Fibroblast of skin of back (primary cell): ENCODE measurements at places on chromosomes 5 and 9.

- no peak for DNase-seq
Observed at GRCh38 chr9:105673850-105674387, 11.7 kb downstream of the TAL2 start.

DNA sequence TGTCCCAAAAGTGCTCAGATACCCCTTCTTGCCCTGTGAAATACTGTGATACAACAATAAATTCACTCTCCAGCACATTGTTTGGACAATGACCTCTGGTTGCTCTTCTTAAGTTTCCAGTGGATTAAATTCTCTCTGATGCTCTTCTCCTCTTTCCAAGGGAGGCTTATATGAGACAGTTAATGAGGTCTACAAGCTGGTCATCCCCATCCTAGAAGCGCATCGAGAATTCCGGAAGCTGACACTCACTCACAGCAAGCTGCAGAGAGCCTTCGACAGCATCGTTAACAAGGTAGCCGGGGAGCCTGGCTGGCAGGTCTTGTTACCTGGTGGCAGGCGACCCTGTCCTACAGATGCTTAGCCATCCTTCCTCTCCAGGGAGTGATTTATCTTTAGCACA is 226.5 kb downstream of the DOCK8 start:
- DNase-seq, result no peak

DNA sequence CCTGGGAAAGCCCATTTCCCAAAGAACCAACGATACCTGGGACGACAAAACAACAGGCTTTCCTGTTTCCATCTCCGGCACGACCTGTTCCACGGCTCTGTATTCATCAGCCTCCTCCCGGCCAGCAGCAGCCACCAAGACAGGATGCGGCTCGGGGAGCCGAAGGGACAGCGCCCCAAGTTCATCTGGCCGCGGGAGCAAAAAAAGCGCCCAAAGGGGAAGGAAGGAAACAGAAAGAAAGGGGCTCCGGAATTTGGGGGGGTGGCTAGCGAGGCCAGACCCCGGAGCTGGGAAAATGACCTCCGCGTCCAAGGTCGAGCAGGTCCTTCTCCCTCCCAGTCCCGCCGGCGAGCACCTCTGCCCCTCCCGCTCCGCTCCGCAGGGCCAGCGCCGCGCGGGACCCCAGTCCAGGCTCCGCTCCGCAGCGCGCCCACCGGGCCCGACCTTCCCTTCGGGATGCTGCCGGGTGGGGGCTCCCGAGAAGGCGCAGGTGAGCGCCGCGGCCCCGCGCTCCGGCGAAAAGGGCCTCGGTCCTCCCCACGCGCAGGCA is 608 bp downstream of the ELOVL7 start:
- DNase-seq, result no peak

- no peak for DNase-seq
Observed at GRCh38 chr5:36943584-36943983, 67.0 kb downstream of the NIPBL start.

DNA sequence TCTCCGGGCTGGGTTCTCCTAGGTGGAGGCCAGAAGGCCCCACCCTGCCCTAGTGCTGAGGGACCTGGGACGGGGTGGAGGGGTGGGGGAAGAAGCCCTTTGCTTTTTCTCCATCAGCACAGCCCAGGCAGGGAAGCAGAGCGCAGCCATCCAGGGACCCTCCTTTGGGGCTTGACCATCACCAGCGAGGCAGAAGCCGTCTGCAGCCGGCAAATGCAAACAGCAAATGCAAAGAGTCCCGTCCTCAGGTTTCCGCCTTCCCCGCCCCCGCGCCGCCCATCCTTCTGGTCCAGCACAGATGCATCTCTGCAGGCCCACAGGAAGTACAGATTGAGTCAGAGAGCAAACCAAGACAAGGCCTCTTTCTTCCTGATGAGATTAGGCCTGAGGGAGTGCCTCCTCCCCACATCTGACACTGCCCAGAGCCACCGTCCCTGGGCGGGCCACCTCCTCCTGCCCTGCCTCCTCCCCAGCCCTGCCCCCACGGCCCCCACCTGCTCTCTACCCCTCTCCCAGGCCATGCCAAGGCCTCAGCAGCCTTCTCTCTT is 23.4 kb downstream of the CORO2A start:
- DNase-seq, result peak; percentile 18

GRCh38 chr5:61625681-61626621 is 293.9 kb downstream of the ZSWIM6 start:
- DNase-seq, result peak; percentile 57

DNA sequence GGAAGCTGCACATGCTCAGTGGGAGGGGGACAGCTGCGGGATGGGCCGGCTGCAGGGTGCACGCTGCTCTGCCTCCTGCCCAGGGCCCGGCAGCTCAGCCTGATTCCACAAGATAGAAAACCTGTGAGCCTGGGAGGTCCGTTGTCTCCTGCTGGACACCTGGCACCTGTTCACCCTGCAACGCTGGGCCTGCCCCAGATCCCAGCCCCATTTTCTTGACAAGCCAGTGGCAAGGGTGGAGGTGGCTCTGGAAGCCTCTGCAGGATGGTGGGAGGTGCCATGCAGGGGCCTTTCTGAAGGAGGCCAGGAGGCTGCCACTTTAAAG is 68.1 kb upstream of the RNF130 start:
- no peak for DNase-seq

- no peak for DNase-seq
Observed at GRCh38 chr9:113785334-113785733, 90.8 kb upstream of the ZNF618 start.

- DNase-seq, result no peak
Observed at GRCh38 chr5:2841208-2841607, 89.7 kb upstream of the IRX2 start.

DNA sequence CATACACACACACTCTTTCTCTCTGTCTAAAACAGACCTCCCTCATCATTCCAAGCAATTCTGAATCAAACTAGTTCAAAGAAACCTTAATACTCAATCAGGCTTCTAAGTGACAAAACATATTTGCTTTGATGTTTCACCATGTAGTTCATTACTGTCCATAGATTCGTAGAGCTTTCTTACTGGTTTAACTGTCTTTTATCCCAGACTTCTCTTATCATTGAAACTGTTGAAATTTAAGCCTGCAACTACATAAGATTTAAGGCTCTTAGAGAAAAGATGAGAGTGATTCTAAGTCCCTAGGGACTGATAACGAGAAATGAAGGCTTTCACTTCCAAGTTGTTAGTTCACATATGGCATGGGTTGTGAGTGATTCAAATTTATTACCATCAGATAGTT is 11.0 kb upstream of the PLAC8L1 start:
- DNase-seq, result no peak

DNA sequence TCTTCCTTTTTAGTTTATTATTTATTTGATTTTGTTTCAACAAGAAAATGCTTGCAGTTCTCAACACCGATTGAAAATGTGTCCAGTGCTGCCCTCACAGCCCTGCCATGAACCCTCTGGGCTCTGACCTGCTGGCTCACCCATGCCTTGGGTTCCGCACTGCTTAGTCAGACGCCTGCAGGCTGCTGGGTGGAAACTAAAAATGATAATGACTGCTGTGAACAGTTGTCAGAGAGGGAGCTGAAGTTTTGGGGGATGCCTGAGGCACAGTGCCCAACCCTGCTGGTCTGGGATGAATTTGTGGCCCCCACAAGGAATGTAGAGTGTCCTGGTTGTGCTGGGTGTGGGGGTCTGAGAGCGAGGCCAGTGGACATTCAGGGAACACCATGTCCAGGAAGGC is 22.2 kb upstream of the CFAP157 start:
- DNase-seq, result peak; percentile 67

DNA sequence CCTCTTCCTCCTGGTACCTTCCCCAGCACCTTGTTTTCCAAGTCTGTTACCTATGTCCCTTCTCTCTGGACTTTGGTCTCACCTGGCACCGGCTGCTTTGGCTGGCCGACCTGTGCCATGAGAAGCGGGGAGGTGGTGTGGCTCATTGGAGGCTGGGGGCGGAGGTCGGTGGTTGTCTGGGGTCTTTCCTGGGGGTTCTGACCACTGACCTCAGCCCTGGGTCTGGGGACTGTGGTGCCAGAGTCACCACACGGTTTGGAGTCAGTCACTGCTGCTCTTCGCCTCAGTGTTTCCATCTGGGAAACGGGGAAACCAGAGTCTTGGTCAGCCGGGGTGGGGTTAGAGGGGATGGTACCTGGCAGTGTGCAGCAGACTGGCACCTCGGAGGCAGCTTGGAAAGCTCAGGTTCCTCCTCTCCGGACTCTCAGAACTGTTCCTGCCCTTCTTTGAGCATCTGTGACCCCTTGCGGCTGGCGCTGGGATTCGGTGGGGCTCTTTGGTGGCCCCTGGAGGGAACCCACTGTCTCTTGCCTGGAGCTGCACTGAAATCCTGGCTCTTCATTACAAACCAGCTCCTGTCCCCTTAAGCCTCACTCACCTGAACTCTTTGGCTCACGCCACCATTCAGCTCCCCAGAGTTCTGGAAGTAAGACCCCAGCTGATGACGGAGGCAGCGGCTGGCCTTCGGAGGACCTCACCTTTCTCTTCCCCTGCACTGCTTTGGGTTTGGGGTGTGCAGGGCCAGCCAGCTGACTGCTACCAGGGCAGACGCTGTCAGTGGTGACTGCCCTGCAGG is 4.1 kb upstream of the RXRA start:
- DNase-seq, result no peak

GRCh38 chr9:28051559-28052503 is 478.6 kb upstream of the C9orf72 start:
- peak; percentile 74 for DNase-seq

DNA sequence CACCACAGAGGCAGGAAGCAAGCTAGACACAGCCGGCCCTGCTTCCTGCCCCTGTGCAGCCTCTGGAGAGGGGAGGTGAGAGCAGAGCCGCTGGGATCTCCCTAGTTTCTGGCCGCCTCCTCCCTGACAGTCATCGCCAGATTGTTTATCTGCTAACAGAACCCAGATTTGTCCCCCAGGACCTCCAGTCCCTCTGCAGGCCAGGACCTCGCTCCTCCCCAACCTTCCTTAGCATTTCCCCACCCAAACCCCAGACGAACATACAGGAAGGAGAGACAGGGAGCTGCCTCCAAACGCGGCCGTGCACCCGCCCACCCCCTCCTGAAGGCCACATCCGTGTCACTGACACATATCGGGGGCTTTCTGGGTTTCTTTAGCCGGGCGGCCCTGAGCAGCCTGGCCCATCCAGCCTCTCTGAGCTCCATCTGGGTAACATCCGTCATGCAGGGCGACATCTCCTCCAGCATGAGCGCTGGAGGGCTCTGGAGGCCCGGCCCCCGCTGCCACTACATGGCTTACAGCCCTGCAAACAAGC is 47.5 kb downstream of the DBH start:
- DNase-seq, result peak; percentile 61

- DNase-seq, result no peak
Observed at GRCh38 chr5:173741729-173742431, 125.4 kb upstream of the BOD1 start.

DNA sequence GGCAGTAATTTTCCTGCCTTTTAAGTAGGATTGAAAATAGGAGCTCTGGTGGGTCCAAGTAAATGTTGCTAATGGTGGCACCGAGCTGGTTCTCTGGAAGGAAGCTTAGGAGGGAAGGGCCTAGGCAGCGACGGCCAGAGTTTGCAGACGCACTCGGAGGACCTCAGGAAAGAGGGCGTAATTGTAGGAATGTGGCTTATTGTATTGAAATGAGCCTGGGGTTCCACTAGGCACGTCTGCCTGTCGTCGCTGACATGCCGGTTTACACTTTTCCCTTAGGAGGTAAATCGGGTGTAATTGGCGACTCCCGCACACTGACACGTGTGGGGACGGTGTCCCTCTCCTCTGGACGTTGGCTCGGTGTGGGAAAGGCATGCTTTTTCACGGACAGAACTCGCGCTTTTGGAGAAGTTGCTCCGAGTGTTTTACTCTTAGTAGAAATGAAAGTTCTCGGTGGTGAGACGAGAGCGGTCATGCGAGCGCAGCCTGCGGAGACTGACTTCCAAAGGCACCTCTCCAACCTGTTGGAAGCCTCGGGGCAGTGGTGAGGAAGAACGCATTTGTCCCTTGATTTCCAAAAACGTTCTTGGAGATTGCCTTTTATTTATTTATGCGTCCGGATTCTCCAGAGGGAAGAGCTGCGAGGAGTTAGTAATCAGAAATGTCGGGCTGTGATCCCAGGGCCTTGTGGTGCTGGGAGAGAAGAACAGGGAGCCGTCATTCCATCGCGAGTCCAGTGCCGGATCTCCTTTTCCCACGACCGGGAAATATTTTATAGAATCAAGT is 1.3 kb downstream of the NR4A3 start:
- DNase-seq, result peak; percentile 44

DNA sequence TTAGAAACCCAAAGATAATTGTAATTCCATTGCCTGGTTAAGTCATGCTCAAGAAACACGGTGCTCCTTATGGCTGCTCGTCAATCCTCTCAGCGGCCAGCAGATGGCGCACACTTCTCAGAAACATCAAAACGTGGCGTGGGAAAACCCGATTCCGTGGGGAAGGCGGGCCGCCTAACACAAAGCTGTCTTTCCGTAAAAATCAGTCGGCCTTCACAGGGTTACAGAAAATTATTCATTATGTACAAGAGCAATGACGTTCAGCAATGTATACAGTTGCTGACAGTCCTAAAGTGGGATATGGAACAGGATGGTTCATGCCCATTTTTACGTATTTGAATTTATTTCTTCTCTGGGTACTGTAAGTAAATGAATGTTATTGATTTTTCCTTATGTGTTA is 83.5 kb downstream of the PDE4D start:
- DNase-seq, result peak; percentile 70

GRCh38 chr5:72460413-72460812 is 46.8 kb downstream of the ZNF366 start:
- no peak for DNase-seq

DNA sequence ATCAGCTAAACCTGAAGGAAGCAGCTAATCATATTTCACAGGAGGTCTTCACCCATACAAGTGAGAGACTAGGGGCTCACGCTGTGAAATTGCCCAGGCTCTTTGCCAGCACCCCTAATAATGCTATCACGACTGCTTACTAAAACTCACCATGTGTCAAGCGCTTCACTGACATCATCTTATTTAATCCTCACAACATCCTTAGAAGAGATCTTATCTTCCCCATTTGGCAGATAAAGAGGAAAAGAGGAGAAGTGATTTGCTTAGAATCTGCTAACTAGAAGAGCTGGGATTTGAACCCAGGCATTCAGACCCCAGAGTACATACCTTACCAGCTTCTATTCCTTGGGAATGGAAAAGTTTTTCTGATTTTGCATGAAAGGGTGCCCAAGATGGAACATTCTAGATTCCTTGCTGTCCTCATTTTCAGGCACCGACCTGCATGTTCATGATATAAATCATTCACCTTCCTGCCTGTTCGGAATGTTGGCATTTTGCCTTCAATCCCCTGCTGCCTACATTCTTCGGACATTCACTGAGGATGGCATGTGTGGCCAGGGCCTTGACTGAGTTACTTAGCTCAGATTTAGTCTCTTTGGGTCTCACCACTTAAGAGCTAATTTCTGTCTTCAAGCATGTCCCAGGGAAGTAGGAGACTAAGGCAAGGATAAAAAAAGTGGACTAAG is 88.1 kb downstream of the SH3TC2 start:
- DNase-seq, result no peak

- DNase-seq, result no peak
Observed at GRCh38 chr5:157893611-157894010, 34.7 kb upstream of the CLINT1 start.

- no peak for DNase-seq
Observed at GRCh38 chr5:82884821-82885471, 192.2 kb downstream of the TMEM167A start.

GRCh38 chr5:156879665-156880285 is 29.7 kb downstream of the PPP1R2B start:
- no peak for DNase-seq

- no peak for DNase-seq
Observed at GRCh38 chr9:131432050-131432449, 38.2 kb downstream of the PRRC2B start.
